ENCODE measurements at places on chromosomes 3 and 15.

GRCh38 chr3:115676336-115676735 lies 53.0 kb downstream of the GAP43 start:
- no peak for DNase-seq

DNA sequence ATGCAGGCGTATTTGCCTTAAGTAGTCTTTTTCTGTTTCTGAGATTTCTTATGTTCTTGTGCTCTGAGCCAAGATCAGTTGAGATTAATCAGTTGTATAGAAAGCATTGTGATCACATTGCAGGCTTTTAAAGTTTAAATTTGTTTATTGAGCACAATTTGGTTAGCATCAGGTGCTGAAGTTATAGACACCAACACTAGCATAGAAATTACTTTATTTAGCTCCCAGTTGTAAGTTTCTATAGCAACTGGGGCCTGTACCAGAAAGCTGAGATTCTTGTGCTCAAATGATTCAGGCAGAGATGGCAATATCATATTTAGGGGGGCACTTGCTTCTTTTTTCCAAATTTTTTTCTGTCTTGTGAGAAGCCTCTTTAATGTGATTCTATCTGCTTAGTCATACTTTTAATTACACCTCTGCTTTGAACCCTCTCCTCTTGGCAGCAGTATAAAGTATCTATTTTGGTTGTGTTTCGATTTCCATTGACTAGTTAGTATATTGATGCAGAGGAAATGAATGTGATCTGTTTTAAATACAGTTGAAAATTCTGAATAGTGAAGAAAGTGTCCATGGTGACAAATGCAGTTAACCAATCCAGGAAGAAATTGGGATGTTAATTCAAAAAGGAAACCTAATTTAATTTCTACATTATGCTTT lies 241.7 kb upstream of the GBE1 start:
- DNase-seq: no peak

- DNase-seq: no peak
Measured at GRCh38 chr15:68201153-68201878, 3.8 kb downstream of the CALML4 start.

DNA sequence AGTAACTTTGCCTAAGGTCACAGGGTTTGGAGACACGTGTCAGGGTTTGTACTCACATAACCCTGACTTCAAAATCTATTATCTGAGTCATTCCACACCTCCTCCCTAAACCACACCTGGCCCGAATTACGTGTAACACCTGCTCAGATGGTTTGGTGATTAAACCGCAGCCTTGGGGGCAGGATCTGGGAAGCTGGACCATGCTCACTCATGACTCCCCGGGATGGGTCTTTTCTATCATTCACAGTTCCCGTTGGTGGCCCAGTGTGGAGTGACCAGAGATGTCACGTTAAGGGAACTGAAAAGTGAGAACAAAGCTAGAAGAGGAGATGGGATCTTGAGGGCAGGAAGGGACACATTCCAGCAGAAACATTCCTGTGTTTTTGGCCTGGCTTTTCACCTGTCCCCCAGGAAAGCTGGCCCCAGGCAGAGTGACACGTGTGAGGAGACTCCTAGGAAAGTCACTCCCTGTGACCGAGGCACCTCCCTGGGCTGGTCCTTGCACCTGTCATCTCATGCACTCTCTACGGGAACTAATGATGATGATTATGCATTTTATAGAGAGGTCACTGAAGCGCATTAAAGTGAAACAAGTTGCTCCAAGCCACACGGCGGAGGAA lies 75.4 kb upstream of the POMGNT2 start:
- no peak for DNase-seq

GRCh38 chr3:77222701-77223100 lies 182.8 kb downstream of the ROBO2 start:
- no peak for DNase-seq

GRCh38 chr3:66297260-66297873 lies 76.6 kb downstream of the SLC25A26 start:
- no peak for DNase-seq

All from NCI-H2227 treated with DMSO at 0.1 percent for 48 hours (cell line).